Activated naive CD4-positive, alpha-beta T cell (primary cell): ENCODE measurements at places on chromosomes 7 and 10.
A peak's percentile ranks its signal among the peaks of the same experiment; 100 is the strongest.

- no peak for DNase-seq
Observed at GRCh38 chr10:103802637-103803353, 52.6 kb downstream of the SH3PXD2A start.

DNA sequence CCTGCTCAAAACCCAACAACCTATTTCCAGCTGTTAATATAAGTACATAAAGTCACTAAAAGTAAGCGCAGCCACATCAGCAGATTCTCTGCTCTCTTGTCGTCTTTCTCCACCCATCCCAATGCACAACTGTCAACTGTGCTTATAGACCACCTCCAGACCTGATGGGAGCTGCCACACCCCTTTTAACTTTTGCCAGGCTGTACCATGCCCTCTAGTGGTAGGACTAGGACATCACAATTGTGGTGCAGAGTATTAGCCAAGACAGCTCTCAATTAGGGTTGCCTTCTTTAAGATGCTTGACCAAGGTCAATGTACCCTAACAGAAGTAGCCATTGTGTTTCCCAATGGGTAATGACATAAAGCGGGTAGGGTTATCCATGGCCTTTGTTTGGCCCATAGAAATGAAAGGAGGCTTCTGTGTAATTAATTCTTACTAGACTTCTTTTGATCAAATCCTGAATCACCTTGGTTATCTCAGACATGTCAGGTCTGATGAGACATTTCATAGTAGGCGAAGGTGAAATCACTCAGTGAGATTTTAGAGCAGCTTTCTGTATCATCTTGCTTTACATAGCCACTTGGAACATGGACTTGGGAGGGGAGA is 68.1 kb downstream of the SCRN1 start:
- no peak for DNase-seq

DNA sequence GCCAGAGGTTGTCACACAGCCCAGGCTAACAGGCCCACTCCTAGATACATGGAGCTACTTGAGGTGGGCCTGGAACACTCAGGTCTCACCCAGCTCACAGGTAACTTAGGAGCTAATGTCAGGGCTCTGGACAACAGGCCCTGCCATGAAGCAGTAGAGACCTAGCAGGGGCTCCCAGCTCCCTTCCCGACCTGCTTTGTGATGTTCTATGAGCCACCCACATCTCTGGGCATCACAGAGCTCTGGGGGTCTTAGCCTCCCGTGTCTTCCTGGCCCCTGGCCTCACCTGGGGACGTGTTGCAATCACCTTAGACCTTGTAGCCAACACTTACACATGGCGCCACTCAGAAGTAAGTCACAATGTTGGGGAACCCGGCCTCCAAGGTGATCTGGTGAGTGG is 12.4 kb downstream of the WDFY4 start:
- DNase-seq = no peak

GRCh38 chr7:128347647-128348097 is 4.0 kb upstream of the RBM28 start:
- DNase-seq = peak; percentile 6
